ENCODE measurements at places on chromosomes 3 and 15.

GRCh38 chr3:184549796-184550577, 11.6 kb upstream of the EPHB3 start:
- DNase-seq, result no peak

DNA sequence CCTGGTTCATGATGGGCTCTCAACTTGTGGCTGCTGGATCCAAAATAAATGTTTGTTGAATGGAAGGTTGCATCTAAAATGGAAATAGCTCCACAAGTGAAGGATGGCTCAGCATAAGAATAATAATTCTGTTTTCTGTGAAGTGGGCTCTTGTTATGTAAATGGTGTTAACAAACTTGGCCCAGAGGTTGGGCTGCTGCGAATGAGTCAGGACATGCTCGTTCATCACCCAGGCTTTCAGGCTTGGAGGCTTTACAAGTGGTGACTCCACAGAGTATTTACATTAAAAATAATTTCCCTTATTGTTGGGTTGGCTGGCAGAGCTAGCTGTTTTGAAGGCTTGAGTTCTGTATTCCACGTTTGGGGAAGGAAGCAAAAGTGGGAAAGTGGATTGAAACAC, 60.5 kb downstream of the ITGB5 start:
- DNase-seq, result no peak

GRCh38 chr15:64901914-64902313, 9.8 kb upstream of the ANKDD1A start:
- DNase-seq, result no peak

GRCh38 chr15:42632105-42632675, 56.8 kb downstream of the STARD9 start:
- no peak for DNase-seq

- no peak for DNase-seq
These were observed 563.4 kb upstream of the DPPA4 start for GRCh38 chr3:109900783-109901182.

GRCh38 chr15:25053000-25053815, 98.4 kb downstream of the SNRPN start:
- DNase-seq, result no peak

DNA sequence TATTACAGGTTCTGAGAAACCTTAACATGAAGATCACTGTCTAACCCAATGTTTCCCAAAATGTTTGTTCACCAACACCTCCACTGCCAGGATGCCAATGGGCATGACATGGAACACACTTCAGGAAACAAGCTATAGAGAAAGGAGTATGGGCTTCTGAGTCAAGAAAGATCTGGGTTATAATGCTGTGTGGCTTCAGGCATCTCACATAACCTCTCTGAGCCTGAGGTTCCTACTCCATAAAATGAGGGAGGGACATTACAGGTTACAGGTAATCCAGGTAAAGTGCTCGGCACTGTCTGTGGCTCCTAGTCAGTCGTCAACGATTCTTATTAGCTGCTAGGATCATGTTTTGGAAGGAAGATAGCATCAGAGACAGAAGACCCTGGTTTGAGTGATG, 126.4 kb upstream of the SMAD3 start:
- no peak for DNase-seq

- DNase-seq, result no peak
These were observed 229.7 kb upstream of the BHLHE40 start for GRCh38 chr3:4749567-4750002.

DNA sequence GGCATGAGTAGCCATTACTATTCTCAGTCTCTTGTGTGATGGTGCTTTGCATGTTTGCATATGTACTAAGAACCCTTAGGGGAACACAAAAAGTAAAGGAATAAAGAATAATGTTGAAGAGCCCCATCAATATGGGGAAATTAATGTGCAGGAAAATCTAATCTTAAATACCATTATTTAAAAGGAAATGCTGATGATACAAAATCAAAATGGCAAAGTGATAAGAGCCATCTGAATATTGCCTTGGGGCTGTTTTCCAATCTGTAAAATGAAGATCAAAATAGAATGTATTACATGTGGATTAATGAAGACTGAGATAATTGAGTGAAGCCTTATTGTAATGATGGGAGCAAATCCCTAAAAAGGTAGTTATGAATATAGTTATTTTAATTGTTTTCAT, 771.4 kb downstream of the GRM7 start:
- no peak for DNase-seq

DNA sequence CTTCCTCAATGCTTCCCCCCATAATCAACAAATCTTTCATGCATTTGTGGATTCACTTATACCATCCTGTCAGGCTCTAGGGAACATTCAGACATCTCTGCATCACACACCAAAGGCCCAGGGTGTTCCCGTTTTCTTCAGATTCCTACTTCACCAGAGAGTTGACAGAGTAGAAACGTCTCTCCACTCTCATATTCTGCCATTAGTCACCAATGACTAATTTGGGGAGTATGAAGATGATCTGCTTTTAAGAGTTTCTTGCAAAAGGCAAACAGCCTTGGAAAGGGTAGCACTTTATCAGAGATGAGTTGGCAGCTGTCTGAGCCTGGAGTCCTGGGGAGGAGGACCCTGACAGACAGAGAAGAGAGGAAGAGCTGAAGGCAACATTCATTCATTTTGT, 55.8 kb upstream of the DGKG start:
- DNase-seq, result no peak

- DNase-seq, result no peak
These were observed 1.6 kb upstream of the RCCD1 start for GRCh38 chr15:90952901-90953677.

- DNase-seq, result no peak
These were observed 84.9 kb upstream of the TBL1XR1 start for GRCh38 chr3:177282119-177282655.

GRCh38 chr3:159881828-159882309, 106.8 kb upstream of the IL12A start:
- DNase-seq, result no peak

DNA sequence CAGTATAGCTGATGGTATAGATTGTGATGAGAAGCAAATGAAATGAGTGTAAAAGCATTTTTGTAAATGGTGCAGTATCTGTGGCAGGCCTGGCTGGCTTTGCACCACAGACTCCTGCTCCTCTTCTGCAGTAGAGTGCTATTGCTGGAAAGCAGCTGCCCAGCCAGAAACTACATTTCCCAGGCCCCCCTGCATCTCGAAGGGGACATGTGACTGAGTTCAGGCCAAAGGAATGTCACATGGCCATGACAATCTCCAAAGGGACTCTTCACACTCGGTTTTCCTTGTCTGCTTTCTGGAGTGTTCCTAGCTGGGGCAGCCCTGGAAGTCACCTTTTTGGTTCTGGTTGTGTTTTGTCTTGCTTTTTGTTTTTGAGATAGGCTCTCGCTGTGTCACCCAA, 277.1 kb downstream of the SUCLG2 start:
- no peak for DNase-seq

GRCh38 chr15:92393980-92394308, 263 bp downstream of the ST8SIA2 start:
- DNase-seq, result no peak

- no peak for DNase-seq
These were observed 93.6 kb upstream of the OSTN start for GRCh38 chr3:191105418-191105817.

DNA sequence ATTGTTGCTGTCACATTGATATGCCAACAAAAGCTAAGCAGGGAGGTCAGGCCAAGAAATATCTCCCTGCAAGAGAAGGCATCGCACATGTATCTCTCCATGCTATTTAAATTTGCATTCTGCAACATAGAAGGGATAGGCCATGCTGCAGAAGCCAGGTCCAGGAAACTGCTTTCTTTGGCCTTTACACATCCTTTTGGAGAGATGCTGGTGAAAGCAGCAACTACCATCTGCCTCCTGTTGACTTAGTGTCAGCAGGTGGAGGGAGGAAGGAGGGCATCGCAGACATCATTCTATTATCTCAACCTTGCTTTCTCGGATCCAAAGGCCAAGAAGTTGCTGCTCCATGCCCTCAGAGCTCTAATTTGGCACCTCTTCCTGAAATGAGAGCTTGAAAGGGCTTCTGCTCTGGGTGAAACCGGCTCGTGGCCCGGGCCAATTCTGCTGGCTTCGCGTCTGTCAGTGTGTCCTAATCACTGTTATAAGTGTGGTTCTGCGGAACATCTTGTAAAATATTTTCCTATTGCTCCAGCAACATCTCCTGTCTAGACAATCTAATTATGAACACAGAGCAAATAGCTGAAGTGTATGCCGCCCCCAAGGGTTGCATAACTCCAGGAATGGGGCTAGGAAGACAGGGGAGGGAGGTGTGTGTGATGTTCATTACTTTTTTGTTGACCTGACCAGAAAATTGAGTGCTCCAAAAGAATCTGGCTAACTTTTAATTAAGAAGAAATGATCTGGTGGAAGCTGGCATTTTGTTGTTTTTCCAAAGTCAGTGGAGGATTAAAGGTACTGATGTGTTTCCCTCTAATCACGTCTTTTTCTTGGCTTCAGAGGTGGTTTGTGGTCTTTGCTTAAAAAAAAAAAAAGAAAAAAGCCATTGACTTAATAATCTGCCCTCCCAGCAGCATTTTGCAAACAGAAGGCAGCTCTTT, 89.1 kb downstream of the TPRG1 start:
- DNase-seq, result no peak

DNA sequence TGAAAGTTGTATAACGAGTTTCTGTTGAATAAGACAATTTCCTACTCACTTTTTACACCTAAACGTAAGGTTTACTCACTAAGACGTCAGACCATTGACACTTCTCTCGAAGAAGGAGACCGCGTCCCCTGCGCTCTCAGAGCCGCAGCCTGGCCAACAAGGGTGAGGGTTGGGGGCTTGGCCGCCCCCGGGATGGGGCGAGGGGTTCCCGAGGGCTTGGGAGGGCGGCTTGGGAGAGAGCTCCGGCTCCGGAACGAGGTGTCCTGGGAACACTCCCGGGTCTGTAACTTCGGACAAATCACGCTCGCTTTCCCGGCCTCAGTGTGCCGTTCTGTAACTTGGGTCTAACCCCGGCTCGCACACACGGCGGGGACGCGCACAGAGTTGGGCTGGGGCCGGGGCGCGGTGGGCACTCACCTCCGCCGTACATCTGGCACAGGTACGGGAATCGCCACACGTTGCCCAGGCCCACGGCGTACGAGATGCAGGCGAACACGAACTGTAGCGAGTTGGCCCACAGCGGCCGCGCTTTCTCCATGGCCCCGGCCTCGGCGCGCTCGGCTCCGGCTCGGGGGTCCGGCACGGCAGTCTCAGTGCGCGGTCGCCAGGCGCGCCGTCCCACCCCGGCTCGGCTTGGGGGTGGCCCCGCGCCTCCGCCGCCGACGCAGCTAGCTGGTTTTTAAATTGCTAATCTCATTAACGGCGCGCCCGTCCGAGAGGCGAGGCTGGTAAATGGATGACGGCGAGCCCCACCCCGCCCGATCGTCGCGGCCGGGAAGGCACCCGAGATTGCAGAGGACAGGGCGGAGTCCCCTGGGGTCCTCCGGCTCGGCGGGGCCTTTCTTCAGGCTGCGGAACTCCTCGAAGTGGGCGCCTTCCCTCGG, at the start of gene SLC6A20:
SLC6A20 (minus strand) TSS at position 655 of the 884 bp plus-strand sequence; CDS start at position 538, 117 bp downstream.
- DNase-seq, result no peak

GRCh38 chr3:82281205-82281604, 519.8 kb upstream of the GBE1 start:
- DNase-seq, result no peak

DNA sequence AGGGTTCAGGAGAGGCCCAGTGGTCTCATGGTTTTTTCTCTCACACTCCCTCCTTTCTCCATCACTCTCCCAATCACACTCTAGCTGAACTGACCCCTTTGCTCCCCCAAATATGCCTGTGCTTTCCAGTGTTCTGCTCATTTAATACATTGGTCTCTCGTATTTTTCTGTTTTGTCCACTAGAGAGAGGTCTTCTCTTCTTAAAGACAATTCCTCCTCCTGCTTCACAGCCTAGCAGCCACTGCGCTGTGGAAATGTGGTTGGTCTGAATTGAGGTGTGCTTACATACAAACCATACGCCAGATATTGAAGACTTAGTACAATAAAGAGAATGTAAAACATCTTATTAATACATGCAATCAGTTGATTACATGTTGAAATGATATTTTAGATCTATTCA, 60.6 kb upstream of the XCR1 start:
- DNase-seq, result no peak

GRCh38 chr15:74384881-74385643, 17.6 kb upstream of the CYP11A1 start:
- DNase-seq, result no peak

GRCh38 chr15:73677146-73677607, 7.0 kb upstream of the CD276 start:
- DNase-seq, result no peak

- DNase-seq, result no peak
These were observed 382.5 kb upstream of the TPRG1 start for GRCh38 chr3:188789251-188789650.

- DNase-seq, result no peak
These were observed 57.2 kb upstream of the SLC7A14 start for GRCh38 chr3:170642882-170643601.

GRCh38 chr3:184184546-184185230, 1.3 kb upstream of the ABCF3 start:
- DNase-seq, result no peak

- DNase-seq, result no peak
These were observed 3.1 kb upstream of the TMCO5A start for GRCh38 chr15:37931321-37931720.

GRCh38 chr3:98734735-98735134, 28.4 kb upstream of the ST3GAL6 start:
- DNase-seq, result no peak

GRCh38 chr3:121835465-121835801, 424 bp downstream of the EAF2 start:
- DNase-seq, result no peak

DNA sequence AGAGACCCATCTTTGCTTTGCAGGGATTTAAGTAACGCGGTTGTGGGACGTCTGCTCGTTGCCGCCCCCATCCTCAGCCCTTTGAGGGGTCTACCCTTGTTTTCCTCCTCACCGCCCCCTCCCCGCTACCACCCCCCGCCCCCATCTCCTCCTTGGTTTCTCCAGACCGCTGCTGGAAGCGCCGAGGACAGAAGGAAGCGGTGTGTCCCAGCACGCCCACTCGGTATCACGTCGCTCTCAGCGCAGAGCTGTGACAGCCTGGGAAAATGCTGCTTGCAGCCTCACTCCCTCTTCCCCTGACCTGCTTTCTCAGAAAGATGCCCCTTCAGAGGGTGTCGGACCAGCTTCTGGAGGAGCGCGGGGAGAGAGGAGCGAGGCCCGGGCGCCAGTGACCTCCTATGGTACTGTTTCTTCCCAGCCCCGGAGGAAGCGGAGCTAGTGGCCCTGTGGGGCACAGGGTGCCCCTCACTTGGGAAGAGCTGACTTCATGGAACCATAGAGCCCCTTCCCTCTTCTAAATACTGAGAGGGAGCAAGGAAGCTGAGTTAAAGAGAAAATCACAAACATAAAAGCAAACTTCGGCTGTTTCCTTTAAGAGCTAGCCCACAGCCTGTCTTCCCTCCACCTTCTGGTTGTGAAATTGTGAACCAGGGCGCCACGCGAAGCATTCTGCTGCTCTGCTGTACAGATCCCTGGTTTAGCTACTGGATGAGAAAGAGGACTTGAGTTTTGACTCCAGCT, 698 bp downstream of the IL1RAP start:
- DNase-seq, result no peak

- no peak for DNase-seq
These were observed 13.9 kb upstream of the FAM174B start for GRCh38 chr15:92669432-92669831.

DNA sequence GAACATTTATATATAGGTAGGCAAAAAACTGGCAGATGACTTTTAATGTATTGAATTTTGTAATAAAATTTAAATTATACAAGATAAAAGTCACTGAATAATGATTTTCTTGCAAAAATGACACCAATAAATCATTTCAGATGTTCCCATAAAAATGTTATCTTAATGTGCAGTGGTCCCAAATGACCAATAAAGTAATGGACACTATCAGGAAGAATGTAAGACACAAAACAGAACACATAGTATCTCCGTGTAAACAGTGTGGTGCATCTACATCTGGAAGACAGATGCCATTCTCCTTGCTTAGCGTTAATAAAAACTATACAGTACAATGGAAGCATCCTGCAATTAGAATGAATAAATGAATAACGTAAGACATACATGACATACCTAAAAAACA, 41.5 kb downstream of the FGF7 start:
- no peak for DNase-seq
